ENCODE measurements at places on chromosomes 6 and 20. TPM values are rescaled to one million over a fixed set of nuclear protein-coding genes. Genes with fewer than 3 reads are reported as not detected.

MYLIP gene
- 16.0 TPM for polyA plus RNA-seq

C4B gene
- polyA plus RNA-seq, result 107 TPM

SLC22A3 gene
- polyA plus RNA-seq, result 2.4 TPM

SMPD2 gene
- 21.8 TPM for polyA plus RNA-seq

C6orf58 gene
- not detected for polyA plus RNA-seq

GZF1 gene
- polyA plus RNA-seq, result 4.4 TPM

PSORS1C2 gene
- not detected for polyA plus RNA-seq

All from stomach (tissue), 19 donors.